Epithelial cell of prostate (primary cell): ENCODE measurements at places on chromosomes 16 and 17.

- DNase-seq = no peak
Measured at GRCh38 chr17:44333371-44333770, 8.7 kb upstream of the SLC25A39 start.

- no peak for DNase-seq
Measured at GRCh38 chr16:67999985-68000384, 701 bp upstream of the DPEP2 start.

DNA sequence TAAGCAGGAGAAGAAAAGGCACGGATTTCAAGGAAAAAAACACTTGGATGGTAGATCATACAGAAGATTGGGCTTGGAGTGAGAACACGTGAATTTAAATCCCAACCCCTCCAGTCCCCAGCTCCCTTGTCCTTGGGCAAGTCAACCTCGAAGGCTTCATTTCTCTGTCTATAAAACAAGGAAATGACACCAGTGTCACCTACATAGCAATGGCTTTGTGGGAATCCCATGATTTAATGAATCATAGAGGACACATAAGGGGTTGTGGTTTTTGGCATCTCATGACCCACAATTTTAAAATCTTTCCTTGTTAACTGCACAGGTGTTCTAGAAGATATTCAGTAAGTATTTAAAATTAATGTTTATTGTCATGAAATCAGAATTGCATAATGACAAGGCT is 8.2 kb upstream of the CCL2 start:
- no peak for DNase-seq

- DNase-seq = no peak
Measured at GRCh38 chr16:65994291-65994690, 372.2 kb upstream of the CDH5 start.

DNA sequence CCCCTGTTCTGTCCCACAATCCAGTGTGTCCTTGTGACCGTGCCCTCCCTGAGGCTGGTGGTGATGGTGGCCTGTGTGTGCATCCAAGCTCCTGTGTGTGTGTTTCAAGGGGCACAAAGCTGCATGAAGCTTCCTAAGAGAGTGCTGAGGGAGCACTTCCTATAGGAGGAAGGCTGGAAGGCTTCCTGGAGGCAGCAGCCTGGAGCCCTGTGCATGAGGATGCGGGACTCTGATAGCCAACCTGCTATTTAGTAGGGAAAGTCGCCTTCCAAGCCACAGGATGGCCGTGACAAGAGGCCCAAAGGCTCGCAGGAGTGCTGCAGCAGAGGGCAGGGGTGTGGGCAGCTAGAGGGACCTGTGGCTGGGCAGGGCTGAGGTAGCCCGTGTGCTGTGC is 8.3 kb downstream of the MYO15B start:
- no peak for DNase-seq

- no peak for DNase-seq
Measured at GRCh38 chr16:23382279-23382678, 70.7 kb downstream of the COG7 start.

- DNase-seq = no peak
Measured at GRCh38 chr17:2631211-2631610, 37.8 kb downstream of the PAFAH1B1 start.

GRCh38 chr16:3454093-3454492 is 10.6 kb downstream of the NAA60 start:
- no peak for DNase-seq

DNA sequence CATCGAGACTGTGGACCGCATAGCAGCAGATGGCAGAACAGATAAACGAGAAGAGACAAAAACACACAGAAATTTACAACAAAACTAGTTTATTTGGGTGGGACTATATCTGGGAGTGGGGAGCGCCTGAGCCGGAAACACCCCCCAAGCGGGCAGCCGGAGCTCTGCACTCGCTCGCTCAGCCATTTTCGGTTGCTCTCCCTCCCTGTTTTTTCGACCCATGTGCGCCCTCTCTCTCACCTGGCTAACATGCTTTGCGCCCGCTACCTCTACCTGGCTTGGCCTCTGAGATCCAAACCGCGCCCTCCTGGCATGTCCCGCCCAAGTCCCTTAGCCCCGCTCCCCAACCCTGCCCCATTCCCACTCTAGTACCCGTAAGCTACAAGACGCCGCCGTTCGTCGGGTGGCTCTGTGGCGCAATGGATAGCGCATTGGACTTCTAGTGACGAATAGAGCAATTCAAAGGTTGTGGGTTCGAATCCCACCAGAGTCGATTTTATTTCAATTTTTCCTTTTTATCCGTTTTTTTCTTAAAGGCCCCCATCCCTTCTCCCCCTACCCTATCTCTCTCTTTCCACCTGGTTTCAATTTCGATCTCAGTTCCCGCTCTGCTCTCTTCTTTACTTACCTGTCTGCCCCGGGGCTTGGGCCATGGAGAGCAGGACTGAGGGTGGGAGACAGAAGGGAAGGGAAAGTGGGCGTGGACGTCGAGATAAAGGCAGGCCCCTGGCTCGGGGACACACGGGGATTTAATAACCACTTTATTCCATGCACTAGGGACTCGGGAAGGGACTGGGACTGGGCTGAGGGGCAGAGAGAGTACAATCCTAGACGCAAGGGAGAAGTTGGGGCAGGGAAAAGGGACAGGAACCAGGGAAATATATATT is 2.4 kb upstream of the ALOXE3 start:
- DNase-seq = peak; percentile 61

DNA sequence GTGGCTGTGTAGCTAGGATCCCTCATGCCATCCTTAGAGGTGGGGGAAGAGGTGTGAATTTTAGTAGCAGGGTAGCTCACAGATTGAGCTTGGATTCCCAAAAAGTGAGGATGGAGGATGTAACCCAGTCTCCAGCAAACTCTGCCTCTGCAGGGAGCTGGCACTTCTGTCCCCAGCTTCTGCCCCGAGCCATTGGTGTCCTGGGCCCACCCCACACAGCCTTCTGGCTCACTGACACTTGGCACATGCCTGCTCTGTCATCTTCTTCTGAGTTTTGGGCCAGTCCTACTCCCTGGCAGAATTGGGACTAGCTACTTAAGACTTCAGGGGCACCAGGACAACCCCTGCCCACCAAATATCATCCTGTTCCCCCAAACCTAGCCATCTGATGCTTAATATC is 2.3 kb downstream of the CACNG5 start:
- DNase-seq = no peak

DNA sequence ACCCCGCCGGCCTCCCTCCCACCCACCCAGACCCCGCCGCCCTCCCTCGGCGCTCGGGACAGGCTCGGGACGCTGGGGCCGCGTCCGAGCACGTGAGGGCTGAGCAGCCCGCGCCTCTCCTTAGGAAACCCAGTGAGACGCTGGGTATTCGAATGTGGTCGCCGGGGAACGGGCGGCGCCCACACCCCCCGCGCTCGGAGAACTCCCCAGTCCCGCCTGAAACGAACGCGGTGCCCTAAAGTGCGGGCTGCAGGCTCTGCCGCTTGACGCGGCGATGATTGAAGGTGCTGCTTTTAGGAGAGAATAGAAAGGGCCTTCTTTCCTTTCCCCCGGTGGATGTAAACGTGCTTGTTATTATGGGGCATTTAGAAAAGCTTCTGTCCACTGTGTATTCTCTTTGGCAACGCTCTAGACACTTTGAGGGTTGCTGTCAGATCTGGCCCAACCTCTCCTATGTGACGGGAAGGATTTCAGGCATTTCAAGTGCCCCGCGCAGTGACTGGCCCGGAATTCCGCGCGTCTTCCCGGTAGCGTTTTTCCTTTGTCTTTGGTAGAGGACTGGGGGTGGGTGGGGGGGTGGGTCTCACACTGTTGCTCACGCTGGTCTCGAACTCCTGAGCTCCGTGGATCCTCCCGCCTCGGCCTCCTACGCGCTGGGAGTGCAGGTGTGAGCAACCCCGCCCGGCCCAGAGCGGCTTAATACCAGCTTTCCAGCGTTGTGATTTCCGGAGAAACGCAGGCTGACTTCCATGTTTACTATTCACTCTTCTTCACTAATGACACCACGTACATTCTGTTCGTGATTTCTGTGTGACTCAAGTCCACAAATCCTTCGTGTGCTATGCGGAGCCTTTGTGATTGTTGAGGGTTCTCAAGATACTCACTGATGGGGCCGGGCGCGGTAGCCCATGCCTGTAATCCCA is 21.8 kb upstream of the FOXK2 start:
- DNase-seq = no peak

GRCh38 chr17:5896215-5896614 is 174.0 kb upstream of the WSCD1 start:
- no peak for DNase-seq

DNA sequence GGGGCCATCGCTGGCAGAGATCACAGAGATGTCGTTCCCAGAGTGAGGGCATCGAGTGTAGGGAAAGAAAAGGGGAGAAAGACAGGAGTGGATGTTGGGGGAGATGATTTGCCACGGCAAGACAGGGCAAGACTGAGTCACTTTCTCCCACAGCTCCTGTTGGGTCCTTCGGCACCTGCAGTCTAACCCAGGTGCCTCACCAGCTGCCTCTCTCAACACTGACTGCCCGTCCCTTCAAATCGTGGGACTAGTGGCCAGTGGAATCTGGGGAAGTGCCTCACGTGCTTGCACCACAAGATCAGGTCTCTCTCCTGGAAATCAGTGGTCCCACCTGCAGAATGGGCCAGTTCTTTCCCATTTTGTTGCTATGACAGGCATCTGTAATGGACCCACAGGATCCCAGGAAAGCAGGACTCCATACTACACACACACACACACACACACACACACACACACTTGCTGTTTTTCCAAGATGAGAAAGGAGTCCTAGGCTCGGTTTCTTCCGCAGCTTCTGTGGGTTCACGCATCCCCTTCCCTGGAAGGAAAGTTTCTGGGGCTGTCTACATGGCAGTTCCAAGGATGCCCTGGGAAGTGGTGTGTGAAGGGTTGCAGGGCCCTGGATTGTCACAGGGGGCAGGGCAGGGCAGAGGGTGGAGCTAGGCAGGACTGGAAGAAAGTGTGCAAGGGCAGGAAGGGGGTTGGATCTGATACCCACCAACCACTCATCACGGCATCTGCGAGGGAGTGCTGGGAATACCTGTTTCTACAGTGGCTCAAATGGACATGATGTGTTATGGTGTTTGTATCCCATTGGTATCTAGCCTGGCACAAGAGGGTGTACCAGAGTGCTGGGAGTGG is 10.2 kb upstream of the CBX8 start:
- DNase-seq = no peak

GRCh38 chr17:60792250-60792898 is 114.7 kb downstream of the BCAS3 start:
- no peak for DNase-seq

GRCh38 chr16:25626172-25626571 is 65.6 kb upstream of the HS3ST4 start:
- DNase-seq = no peak

DNA sequence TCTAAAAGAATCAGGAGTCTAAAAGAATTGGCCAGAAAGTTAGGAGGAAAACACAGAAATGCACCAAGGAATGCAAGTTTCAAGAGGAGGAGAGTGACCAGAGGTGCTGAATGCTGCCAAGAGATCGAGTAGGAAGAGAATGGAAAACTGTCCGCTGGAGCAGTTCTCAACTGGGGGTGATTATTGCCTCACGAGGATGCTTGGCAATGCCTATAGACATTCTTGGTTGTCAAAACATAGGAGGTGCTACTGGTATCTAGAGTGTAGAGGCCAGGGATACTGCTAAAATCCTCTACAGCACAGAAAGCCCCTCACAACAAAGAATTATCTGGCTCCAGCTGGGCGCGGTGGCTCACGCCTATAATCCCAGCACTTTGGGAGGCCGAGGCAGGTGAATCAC is 82.1 kb upstream of the NOL11 start:
- DNase-seq = no peak

GRCh38 chr16:12062343-12063003 is 85.9 kb downstream of the SNX29 start:
- DNase-seq = peak; percentile 51

DNA sequence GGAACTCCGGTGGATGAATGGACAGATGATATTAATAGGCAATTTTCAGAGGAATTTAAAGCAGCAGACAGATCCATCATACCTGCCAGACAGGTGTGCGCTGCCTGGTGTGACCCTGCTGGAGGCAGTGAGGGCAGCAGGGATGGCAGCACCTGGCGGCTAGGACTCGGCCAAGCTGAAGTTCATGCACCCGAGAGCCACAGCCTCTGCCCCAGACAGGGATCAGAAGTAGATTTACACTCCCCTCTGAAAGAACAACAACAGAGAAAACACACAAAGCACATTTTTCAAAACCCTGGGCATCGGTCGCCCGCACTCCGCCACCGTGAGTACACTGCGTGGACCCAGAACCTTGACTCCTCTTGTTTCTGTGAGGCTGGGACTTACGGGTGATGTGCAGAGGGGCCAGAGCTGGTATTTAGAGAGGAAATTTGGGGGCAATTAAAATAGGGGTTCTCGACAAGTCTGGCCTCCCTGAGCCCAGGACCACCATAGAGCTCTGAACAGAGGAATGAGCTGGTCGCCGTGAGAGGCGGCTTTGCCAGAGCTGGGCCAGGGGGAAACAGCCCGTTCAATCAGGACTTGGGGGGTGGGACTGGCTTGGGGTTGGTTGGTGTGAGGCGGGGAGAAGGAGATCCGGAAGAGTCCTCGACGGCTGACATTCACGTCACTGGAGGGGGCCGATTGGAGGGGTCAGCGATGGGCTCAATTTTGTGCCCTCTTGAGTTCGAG is 101.0 kb downstream of the METRNL start:
- no peak for DNase-seq

- DNase-seq = no peak
Measured at GRCh38 chr17:72903522-72903921, 189.0 kb downstream of the SLC39A11 start.

GRCh38 chr16:25580041-25580440 is 111.7 kb upstream of the HS3ST4 start:
- no peak for DNase-seq

GRCh38 chr16:49620158-49620868 is 235.6 kb downstream of the ZNF423 start:
- DNase-seq = no peak

GRCh38 chr17:50050431-50051032 is 5.4 kb upstream of the ITGA3 start:
- DNase-seq = no peak
